ENCODE measurements at places on chromosomes 7 and 10.

DNA sequence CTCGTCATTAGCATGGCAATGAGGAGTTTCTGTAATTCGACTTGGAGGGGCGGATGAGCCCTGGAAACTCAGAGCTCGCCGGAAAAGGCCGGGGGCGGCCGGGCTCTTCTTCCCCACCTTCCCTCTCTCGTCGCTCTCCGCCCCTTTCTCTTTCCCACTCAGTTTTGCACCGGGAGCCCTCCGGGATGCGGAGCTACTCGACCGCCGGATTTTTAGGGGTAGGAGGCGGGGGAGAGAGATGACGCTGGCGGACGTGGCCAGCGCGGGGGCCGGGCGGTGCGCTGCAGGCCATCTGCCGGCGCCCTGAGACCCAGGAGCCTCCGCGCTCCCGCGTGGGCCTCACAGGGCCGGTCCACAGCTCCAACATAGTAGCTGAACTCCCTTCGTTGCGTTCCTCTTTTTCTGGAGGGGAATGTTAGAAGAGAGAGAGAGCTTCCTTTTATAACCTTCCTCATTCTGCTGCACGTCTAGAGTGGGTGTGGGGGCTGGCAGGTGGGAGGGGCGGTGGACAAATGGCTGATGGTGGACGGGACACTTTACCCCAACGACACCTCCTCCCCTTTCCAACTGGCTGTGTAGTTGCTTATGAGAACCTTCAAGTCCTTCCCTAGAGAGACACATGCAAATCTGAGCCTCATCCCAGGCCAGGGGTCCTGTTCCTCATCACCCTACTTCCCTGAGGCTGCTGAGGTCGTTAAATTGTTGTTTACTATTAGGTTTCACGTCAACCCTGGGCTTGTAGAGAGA lies 1.1 kb upstream of the HOXA1 start:
- peak overlapping the region; percentile 69 for H3K27ac ChIP-seq
- peaks cover 40% of the 10 kb centered on the region for H3K36me3 ChIP-seq
- peaks cover 96% of the 10 kb centered on the region for H3K27me3 ChIP-seq

DNA sequence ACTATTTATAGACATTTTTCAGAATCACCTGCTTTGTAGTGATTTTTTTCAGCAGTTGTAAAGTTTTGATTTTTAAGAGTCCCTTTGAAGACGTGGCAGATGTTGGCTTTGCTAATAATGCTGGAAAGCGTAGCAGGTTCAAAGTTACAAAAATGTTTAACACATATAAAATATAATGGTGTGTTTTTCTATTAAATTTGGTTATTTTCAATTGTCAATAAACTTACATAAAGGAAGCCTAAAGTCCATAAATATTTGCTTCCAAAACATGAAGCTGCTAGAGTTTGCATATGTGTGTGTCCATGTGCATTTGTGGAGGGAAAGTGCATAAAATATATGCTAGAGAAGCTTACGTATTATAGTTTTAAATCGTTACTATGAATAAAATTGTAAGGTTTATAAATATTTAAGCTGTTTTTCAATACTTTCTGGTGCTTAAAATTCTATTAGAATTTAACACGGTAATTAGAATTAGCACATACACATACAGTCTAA lies 3.7 kb downstream of the MEOX2 start:
- no peak overlapping the region for H3K27ac ChIP-seq
- H3K36me3 ChIP-seq: no peaks in the 10 kb centered on the region
- H3K4me1 ChIP-seq: peaks cover 33% of the 10 kb centered on the region
- peaks cover 67% of the 10 kb centered on the region for H3K27me3 ChIP-seq
- H3K4me3 ChIP-seq: no peak overlapping the region

DNA sequence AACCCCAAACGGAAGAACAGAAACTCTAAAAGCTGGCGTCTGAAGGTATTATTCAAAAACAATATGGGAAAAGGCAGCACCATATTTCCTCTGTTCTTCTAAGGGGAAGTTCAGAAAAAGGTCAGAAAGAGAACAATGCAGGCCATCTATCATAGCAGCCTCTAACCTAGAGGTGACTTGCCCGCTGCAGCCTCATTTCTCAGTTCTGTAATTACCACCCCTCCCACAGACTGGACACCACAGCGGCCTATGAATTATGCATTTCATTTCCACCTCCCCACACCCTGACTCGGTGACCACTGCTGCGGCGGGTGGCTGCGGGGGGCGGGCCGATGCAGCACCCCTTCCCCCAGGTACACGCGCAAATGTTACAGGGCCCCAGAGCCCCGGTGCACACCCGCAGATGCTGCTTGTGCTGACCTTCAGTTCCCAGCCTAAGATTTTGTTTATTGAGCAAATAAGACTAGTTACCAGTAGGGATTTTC lies 125.5 kb downstream of the CLEC2L start:
- H3K4me1 ChIP-seq: peaks cover 66% of the 10 kb centered on the region
- no peak for DNase-seq
- no peaks in the 10 kb centered on the region for H3K36me3 ChIP-seq
- H3K4me3 ChIP-seq: no peak overlapping the region

GRCh38 chr7:33471636-33472242 lies 342.4 kb downstream of the BBS9 start:
- no peak overlapping the region for H3K4me3 ChIP-seq
- H3K27me3 ChIP-seq: no peaks in the 10 kb centered on the region
- no peaks in the 10 kb centered on the region for H3K4me1 ChIP-seq
- no peak for DNase-seq
- H3K27ac ChIP-seq: no peak overlapping the region
- H3K36me3 ChIP-seq: peaks cover 3% of the 10 kb centered on the region

- DNase-seq: no peak
- no peak overlapping the region for H3K4me3 ChIP-seq
- no peak overlapping the region for H3K27ac ChIP-seq
- peaks cover 4% of the 10 kb centered on the region for H3K4me1 ChIP-seq
- H3K27me3 ChIP-seq: no peaks in the 10 kb centered on the region
Measured at GRCh38 chr7:84264396-84264795, 69.8 kb upstream of the SEMA3A start.

DNA sequence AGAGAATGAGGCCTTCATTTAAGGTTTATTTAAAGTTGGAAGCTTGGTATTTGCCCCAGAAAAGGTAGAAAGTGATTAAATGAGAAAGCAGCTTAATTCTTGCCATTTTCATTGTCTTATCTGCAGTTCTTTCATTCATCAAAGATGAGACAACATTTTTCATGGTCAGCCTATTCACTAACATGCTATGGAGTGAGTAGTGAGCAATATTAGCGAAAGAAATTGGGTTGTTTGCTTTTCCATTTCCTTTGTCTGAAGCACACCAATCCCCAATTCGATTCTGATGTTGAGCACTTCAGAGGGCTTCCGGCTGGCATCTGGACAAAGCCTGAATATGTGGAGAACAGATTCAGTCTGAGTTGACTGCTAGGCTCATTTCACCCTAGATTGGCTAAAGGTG lies 317.2 kb downstream of the BBS9 start:
- no peaks in the 10 kb centered on the region for H3K27me3 ChIP-seq
- no peak overlapping the region for H3K4me3 ChIP-seq
- no peak for DNase-seq
- H3K27ac ChIP-seq: no peak overlapping the region
- H3K4me1 ChIP-seq: no peaks in the 10 kb centered on the region

GRCh38 chr10:3248526-3249306 lies 76.1 kb upstream of the PITRM1 start:
- peak overlapping the region; percentile 45 for H3K27ac ChIP-seq
- no peaks in the 10 kb centered on the region for H3K36me3 ChIP-seq
- peaks cover 9% of the 10 kb centered on the region for H3K4me1 ChIP-seq
- H3K27me3 ChIP-seq: no peaks in the 10 kb centered on the region
- DNase-seq: no peak

DNA sequence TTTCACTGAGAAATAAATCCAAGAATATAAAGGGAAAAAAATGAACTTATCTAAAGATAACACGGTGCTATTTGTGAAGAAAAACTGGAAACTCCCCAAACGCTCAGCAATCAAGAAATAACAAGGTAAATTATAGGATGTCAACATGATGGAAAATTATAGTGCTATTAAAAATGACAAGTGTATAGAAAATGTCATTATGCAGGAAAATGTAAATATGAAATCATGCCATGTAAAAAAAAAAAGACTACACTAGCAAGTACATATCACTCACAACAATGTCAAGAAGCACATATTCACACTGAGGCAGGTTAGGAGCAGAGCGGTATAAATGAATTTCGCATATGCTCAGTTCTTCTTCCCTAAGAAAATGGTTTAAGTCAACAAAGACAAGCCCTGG lies 27.7 kb downstream of the KLRG2 start:
- H3K4me3 ChIP-seq: no peak overlapping the region
- no peak overlapping the region for H3K27ac ChIP-seq
- no peak for DNase-seq

DNA sequence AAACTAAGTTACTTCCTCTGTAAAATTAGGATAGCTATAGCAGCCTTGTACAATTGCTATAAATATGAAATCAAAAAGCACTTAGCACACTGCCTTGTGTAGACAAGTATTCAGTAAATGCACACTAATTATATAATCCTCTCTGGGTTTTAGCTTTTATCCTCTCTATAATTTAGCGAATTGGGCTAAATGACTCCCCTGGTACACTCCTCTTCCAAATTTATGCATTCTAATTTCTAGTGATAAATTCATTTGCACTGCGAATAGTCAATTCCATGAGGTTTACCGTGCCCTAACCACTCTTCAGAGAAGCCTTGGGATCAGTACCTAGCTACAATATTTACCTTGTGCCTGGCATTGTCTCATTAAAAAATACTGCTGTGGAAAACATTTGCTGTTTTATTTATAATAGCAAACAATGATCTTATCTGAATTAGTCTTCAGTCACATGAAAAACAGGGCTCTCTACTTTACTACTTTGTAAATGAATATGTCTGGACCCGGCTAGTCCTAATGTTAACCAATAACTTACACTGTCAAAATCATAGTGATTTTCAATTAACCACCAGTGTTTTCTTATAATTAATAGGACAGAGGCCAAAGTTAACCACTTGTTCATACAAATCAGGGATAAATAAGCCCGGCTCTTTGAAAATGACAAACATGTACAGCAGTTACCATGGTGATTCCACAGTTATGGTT lies 577.9 kb downstream of the IPMK start:
- DNase-seq: no peak
- no peaks in the 10 kb centered on the region for H3K27me3 ChIP-seq
- no peaks in the 10 kb centered on the region for H3K36me3 ChIP-seq

GRCh38 chr10:87093632-87094372 lies 841 bp downstream of the GLUD1 start:
- peaks cover 40% of the 10 kb centered on the region for H3K4me1 ChIP-seq
- H3K27me3 ChIP-seq: no peaks in the 10 kb centered on the region
- peak; percentile 51 for DNase-seq
- H3K27ac ChIP-seq: peak overlapping the region; percentile 91

Data from neural crest cell (in vitro differentiated cells).